ENCODE measurements at places on chromosomes 4 and X.

DNA sequence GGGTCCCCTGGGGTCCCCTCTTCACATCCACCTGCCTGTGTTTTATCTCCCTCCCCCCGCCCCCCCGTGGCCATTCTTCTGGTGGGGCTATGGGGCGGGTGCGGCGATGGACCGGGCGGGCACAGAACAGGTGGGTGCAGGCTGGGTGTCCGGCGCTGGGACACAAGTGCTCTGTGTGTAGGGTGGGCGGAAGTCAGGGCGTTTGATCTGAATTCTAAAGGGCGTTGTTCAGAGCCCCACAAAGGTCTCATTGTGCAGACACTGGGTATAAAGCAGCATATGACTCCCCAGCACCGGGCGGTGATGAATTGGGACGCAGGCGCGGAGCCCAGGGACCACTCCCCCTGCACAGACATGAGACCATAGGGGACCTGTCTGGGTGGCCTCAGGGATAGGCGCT lies at the start of gene GJB1:
TSS of gene GJB1 (plus strand) at position 296 of the 400 bp plus-strand sequence. CDS start 484 bp downstream, outside the sequence.
- DNase-seq: no peak

- no peak for DNase-seq
These were observed 190.1 kb downstream of the ZNF330 start for GRCh38 chr4:141410839-141411238.

DNA sequence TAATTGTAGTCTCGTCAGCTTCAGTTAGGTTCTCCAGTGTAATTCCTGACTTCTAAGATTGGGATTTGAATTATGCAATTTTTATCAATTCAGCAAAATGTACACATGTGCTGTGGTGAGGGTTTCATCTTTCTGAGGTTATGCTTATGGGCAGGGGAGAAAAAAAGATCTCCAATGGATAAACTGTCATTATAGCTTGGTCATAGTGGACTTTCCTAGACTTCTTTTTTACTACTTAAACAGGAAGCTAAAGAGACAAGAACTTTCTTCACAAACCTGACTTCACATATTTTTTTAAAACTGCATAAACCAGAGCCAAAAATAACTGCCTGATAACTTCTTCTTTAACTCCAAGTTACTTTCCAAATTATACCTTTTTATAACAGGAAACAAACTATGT lies 21.7 kb upstream of the SPP1 start:
- no peak for DNase-seq

DNA sequence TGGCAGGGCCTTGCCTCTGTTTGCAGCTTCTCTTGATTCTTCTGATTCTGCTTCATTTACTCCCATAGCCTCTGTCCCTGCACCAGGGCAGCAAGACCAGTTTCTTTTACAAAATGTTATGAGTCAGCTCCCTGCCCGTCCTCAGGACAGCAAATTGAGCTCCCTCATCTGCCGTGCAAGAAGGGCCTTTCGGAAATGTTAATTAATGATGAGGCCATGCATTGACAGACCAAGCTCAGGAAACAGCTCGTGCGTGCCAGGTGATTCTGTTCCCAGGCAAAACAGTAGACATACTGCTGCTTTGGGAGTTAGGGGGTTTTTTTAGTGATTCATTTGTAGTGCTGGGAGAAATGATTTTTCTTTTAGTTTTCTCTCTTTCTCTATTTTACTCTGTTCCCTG lies 231.7 kb downstream of the FBXW7 start:
- no peak for DNase-seq

DNA sequence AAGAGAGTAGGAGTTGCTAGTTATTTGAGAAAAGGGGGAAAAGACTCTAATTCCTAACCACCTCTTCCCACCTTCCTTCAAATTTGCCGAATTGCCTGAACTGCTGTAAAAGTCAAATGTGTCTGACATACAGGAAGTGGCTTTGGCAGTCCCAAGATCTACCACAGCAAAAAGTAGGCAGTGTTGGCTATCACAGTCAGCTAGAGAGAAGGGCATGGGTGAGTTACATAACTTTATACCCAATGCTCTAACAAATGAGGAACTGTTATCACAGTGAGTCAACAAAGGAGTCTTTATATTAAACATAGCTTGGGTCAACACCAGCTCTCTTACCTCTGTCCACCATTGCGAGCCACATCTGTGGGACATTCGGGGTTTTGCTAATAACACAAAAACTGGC lies 2.4 kb upstream of the MBNL3 start:
- no peak for DNase-seq

GRCh38 chrX:135556055-135556454 lies 35.6 kb downstream of the INTS6L start:
- DNase-seq: no peak

DNA sequence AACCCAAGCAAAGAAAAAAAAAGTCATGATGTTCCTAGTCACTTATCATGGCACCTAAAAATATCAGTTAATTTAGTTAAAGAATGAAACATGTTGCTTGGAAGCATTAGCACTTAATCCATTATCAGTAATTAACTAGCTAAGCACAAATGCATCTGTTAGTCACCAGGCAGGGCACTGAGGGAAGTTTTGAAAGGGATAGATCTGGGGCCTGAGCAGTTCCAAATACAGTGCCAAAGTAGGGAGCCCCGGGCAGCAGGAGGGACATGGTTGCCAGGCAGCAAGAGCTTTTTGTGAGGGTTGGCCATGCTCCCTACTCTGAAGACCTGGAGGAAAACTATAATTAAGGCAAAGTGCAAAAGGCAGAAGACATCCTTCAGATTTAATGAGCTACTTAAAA lies 62.0 kb downstream of the PHKA1 start:
- DNase-seq: no peak

GRCh38 chr4:127194281-127194680 lies 438.5 kb upstream of the INTU start:
- no peak for DNase-seq

GRCh38 chrX:10055430-10055829 lies 88.3 kb downstream of the CLDN34 start:
- DNase-seq: no peak

- DNase-seq: no peak
These were observed 207.4 kb upstream of the JADE1 start for GRCh38 chr4:128601991-128602695.

DNA sequence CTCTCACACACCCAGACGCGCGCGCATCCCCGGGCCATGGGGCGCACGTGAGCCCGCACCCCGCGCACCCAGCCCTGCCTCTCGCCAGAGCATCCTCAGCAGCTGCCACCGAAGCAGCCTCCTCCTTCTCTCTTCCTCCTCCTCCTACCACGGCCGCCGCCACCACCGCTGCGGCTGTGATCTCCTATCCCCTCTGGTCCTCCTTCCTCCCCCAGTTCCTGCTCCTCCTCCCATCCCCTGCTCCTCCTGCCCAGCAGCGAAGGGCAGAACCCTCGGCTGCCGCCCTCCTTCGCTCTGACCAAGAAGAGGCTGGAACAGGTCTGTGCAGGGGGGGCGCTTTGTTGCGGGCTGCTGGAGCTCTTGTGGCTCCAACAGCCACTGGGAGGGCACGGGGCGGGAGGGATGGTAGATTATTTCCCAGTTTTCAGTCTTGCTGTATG lies 148.7 kb upstream of the CHRDL1 start:
- DNase-seq: no peak

DNA sequence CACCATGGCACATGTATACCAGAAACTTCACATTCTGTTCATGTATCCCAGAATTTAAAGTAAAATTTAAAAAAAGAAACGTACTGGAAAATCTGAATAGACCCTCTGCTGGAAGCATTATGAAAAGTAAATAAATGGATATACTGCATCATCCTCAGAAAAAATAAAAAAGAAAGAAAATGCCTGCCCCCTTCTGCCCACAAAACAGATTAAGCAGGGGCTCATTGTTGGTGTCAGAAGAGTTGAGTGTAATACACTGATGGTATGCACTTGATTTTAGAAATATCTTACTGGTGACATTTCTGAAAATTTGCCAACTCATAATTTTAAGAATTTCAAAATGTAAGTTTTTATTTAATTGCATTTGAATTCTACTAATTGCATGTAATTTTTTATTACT lies 77.8 kb downstream of the LRP2BP start:
- no peak for DNase-seq

- no peak for DNase-seq
These were observed 22.7 kb downstream of the CXCL1 start for GRCh38 chr4:73891739-73892405.

- DNase-seq: no peak
These were observed 17.0 kb upstream of the CHRNA9 start for GRCh38 chr4:40317916-40318658.

- DNase-seq: no peak
These were observed 59.0 kb downstream of the APBB2 start for GRCh38 chr4:41155194-41155830.

GRCh38 chr4:36078319-36078718 lies 166.0 kb downstream of the ARAP2 start:
- no peak for DNase-seq

Measured in ascending aorta (tissue), 2 donors.